ENCODE measurements at places on chromosomes 12 and 14.

DNA sequence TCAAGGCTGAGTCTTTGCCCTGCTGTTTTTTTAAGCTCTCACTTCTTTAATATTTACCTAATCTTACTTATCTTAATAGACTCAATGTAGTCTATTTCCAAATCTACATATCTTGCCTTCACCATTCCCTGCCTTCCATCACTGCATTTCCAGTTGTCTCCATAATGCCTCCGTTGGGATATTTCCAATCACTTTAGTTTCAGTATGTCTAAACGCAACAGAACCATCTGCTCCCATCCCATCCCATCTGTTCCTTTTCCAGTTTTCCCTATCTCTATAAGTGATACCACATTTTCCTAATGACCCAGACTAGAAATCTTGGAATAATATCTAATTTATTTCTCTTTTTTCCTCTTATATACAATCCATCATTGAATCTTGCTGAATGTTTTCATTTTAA, 15.1 kb upstream of the CCDC198 start:
- no peak for DNase-seq

DNA sequence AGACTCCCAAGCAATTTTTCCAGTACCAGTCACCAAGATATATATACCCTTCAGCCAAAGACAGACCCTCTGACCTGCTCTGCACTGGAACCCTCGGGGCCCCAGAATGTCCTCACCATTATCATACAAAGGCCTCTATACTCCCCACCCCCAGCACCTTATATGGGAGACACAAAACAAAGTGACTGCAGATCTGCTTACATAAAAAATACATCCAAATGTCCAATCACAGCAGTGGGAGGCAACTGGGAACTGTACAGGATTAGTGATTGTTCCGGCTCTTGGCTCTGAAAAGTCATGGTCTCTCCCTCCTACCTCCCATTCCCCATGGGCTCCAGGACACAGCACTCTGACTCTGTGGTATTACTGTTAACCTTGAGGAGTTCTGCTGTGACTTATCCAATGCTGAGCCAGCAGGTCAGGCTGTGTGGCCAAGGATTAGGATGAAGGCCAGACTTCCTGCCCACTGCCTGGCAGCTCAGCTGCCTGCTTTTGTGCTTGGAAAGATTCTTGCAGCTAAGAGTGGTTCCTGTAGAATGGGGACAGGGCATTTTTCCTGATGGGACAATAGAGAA, 13.7 kb downstream of the OXA1L start:
- no peak for DNase-seq

GRCh38 chr12:18752280-18752920, 14.5 kb downstream of the CAPZA3 start:
- no peak for DNase-seq

- no peak for DNase-seq
Measured at GRCh38 chr14:91270619-91271018, 26.1 kb upstream of the GPR68 start.

GRCh38 chr14:84998216-84998615, 531.7 kb upstream of the FLRT2 start:
- no peak for DNase-seq

DNA sequence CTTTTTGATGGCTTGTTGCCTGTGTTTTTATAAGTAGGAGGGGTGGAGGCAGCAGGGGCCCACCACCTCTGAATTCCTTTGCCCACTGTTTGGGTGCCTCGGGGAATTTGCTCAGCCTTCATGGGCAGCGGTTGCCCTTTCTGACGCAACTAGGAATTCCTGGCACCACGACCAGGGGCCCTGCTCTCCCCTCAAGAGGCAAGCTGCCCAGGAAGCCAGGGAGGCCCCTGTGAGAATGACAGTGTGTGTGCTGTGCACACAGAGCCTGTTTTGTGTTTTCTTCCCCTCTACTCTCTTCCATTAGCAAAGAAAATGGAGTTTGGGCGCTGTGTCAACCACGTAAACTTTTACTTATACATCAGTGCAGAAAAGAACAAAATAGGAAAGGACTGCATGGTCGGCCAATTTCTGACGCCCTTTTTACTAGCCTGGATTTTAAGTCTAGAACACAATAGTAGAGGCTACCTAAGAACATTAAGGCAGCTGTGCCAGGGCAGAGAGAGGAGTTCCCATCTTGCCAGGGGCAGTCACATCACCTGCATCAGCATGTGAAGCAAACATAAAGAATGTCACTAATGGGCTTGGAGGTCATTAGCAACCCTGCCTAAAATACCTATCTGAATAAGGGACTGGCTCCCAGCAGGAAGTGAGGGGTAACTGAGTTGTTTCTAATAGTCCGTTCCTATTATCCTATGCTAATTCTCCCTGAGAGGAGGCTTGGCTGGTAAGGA, 17.9 kb upstream of the PTGR2 start:
- no peak for DNase-seq

DNA sequence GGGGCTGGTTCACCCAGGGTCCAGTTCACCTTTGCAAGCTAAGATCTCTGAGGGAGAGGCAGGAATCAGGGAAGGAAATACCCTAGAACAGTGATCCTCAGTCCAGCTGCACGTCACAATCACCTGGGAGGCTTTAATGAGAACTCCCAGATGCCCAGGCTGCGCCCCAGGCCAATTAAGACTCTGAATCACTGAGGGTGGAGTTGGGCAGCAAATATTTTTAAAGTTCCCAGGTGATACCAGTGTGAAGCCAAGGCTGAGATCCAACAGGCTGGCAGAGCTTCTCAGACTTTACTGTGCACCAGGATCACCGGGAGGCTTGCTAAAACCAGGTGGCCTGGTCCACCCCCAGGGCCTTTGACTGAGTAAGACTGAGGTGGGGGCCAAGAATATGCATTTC, 23.8 kb downstream of the MYL2 start:
- DNase-seq, result no peak

- DNase-seq, result no peak
Measured at GRCh38 chr12:49332891-49333371, 4.1 kb downstream of the C1QL4 start.

DNA sequence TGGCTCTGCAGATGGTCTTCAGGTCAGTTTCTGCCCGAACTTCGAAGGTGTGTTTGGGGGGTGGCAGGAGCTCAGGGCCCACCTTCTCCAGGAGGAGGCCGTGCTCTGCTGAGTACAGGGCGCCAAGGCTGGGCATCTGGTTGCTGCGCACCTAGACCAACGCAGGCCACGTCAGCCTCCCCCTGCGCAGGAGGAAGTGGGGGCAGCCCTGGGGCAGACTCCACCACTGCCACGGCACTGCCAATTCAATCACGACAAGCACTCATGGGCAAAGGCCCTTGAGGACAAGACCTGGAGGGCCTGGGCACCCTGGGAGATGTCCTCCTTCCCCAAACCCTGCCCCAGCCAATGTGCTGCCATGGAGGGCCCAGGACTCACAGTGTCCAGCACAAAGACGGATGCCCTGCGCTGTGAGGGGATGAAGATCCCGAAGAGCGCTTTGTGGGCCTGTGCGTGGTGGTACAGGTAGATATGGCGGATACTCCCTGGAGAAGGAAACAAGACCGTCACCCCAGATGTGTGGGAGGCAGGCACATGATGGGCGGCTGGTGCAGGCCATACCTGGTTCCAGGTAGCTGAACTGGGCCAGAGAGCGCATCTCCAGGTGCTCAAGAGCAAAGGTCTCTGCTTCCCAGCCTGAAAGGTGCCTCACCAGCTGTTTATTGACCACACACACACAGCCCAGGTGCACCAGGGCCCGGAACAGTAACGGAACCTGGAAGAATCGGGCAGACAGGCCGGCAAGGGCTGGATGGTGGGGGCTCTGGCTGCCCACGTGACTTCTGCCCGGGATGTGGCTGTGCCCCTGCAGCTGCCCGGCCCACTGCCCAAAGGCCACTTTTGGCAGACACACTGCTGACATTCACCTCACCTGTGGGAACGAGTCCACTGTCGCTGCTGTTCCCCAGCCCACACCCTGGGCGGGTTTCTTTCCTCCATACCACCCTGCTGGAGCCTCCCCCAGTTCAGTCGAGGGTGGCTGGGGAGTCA, 24.6 kb downstream of the P2RX2 start:
- no peak for DNase-seq

DNA sequence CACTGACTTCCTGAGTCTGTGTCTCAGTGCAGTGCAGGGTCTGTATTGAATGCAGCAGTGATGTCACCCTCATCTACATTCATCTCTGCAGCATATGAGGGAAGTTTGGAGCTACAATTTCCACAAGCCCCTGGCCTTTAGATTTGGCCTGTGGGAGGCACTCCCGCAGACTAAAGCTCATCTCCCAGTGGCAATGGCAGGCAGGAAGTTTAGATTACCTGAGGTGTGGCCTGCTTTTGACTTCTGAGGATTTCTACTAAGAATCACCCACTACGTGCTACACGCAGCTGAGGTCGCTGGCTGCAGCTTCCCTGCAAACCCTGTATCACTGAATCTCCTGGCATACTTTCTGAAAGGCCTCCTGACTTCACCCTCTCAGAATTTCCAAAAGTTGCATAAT, 202.2 kb upstream of the PRKD1 start:
- no peak for DNase-seq

DNA sequence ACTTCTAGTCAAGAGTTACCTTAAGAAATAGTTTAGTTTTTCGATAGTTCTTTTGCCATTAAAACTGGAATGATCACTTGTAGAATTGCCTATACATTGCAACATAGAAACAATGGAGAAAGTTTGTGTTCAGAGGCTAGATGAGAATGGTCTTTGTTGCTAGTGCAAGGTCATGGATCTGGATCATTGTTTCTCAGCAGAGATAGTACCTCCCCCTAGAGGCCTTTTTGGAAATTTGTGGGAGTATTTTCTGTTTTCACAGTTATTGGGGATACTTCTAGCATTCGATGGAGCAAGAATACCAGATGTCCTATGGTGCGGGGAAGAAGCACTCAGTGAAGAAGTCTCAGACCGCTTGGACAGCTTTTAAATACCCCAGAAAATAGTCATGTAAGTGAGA, 138.8 kb upstream of the HMGA2 start:
- peak; percentile 20 for DNase-seq

DNA sequence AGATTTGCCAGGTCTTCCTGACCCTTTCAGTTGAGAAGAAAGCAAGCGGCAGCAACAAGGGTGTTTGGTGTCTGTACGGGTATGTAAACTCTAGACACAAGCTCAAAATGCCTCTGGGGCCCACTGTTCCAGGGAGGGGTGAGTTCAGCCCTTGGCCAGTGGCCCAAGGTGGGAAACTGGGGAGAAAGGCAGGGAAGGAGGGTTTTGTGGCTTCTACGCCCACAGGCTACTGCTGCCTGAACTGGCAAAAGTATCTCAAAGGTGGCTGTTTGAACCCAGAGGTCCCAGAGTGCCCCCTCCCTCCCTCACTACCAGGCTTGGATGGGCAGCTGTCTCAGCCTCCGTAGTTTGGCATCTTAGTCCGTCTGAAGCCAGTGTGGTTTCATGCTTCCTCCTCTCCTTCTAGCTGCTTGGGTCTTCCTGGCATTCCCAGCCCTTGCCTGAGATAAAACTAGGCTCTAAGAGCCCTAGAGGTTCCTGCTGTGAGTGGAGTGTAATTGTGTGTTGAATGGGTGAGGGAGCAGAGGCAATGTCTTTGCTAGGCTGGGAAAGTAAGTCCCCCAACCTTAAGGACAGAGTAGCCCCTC, 5.5 kb downstream of the HOXC5 start:
- DNase-seq, result no peak

GRCh38 chr14:22513066-22513812, 75.8 kb downstream of the DAD1 start:
- DNase-seq, result no peak

- DNase-seq, result no peak
Measured at GRCh38 chr12:132429602-132429945, 60.4 kb upstream of the FBRSL1 start.

- no peak for DNase-seq
Measured at GRCh38 chr14:77488558-77488957, 10.1 kb downstream of the ISM2 start.

DNA sequence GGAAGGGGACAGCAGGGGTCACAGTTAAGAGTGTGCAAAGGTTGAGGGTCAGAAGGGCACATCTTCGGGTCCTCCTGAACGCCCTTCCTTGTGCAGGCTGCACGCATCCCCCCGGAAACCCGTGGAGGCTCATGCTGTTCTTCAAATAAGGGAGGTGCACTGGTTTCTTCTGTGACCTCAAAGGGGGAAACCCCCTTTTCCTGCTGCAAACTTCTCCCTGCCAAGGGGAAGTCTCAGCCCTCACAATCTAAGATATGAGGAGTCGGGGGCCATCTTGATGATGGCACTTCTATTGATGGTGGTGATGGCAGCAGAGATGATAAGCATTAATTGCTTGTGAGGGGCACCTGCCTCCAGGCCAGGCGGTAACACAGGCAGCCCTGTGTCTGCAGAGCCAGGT, 40.0 kb downstream of the ISCA2 start:
- DNase-seq, result peak; percentile 57

- no peak for DNase-seq
Measured at GRCh38 chr12:116354950-116355783, 77.7 kb upstream of the MED13L start.

DNA sequence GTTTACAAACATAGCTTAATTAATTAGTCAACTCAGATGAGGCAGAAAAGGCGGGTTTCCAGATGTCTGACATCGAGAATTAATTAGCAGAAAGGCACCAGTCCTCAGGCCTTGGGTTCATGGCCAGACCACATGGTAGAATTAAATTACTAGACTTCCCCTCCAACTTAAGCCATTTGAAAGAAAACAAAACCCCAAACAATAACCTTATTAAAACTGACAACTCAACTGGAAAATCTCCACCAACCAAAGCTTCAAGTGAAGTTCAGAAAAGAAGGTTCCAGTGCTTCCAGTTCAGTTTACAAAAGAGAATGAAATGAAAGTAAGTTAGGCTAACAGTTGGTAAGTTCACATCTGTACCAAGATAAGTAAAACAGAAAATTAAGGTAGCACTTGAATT, 349.5 kb downstream of the GRIN2B start:
- no peak for DNase-seq

DNA sequence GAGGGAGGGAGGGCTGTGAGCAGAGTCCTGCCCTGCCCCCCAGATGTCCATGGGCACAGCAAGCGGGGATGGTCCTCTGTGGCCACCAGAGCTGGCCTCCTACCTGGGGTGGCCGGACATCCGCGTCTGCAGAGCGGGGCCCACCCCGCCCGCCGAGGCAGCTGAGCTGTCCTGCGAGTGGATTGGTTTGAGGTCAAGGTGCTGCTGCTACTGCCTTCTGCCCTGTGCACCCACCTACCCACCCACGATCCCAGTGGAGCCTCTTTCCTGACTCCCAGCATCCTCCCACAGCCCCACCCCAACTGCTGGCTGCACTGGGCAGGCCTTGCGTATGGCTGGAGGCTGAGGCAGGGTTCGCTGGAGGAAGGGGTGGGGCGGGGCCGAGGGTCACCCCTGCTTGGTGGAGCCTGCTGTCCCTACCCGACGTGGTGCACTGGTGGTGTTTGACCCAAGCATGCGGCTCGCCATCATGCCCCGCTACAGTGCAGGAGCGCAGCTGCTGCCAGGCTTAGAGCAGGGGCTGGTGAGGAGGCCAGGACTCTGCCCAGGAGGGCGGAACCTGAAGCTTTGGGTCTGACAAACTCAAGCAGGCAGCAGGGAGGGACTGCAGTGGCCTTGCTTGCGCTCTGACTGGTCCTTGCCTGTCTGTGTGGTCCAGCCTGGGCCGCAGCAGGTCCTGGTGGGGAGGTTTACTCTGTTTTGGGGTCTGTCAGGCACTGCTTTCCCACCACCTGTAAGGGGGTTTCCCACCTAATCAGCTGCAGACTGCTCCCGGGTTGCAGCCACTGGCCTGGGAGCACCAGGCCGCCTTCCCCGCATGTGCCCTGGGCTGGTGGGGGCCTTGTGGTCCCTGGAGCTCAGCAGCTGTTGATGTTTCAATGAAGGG, 23.7 kb downstream of the CEP170B start:
- no peak for DNase-seq

Data from inflammatory macrophage treated with lipopolysaccharide for 4 hours (primary cell).